Natural killer cell treated with Interleukin-12 subunit alpha and Interleukin-12 subunit beta and Interleukin-15 and Interleukin-18, amount 100 ng/mL, for 72 hours (primary cell): ENCODE measurements at places on chromosomes 2 and 18. TPM values are rescaled to one million over a fixed set of nuclear protein-coding genes. Genes with fewer than 3 reads are reported as not detected.

DNA sequence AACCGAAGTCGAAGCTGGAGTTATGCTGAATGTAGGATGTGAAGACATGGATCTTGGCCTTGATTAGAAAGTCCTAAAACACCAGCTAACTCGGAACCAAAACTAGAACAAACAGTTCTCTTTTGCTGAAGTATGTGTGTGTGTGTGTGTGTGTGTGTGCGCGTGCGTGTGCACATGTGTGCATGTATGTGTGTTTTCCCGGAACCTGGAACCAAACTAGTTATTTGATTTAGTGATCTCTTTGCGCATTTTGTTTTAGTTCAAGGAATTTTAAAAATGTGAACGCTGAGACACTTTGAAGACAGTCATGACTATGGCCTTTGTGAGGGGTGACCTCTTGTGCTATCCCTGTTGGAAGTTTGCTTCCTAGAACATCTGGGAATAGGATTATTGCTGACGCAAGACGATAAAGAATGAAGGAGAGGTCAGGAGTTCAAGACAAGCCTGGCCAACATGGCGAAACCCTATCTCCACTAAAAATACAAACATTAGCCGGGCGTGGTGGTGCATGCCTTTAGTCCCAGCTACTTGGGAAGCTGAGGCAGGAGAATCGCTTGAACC, 23.8 kb downstream of the FHL2 start:
- DNase-seq = no peak

GRCh38 chr18:69885841-69886531, 61.7 kb downstream of the CD226 start:
- DNase-seq = no peak

IL36A gene
- total RNA-seq = not detected

DNA sequence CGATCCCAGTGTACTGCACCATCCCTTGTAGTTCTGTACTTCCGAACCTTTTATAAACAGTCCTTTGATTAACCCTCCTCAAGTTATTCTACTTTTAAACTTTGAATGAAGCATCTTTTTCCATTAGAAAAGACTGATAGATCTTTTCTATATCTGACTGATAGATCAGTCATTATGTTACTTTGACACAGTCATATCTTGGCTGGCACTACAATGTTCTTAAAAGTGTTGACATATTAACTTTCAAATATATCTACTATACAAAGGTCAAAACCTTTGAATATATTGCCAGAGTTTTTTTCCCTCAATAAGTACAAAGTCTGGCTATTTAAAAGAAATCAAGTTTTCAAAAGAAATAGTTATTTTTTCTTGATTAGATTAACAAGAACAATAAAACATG, 35.4 kb upstream of the NABP1 start:
- no peak for DNase-seq

SCN1A gene
- not detected for total RNA-seq

TEX44 gene
- not detected for total RNA-seq

DNA sequence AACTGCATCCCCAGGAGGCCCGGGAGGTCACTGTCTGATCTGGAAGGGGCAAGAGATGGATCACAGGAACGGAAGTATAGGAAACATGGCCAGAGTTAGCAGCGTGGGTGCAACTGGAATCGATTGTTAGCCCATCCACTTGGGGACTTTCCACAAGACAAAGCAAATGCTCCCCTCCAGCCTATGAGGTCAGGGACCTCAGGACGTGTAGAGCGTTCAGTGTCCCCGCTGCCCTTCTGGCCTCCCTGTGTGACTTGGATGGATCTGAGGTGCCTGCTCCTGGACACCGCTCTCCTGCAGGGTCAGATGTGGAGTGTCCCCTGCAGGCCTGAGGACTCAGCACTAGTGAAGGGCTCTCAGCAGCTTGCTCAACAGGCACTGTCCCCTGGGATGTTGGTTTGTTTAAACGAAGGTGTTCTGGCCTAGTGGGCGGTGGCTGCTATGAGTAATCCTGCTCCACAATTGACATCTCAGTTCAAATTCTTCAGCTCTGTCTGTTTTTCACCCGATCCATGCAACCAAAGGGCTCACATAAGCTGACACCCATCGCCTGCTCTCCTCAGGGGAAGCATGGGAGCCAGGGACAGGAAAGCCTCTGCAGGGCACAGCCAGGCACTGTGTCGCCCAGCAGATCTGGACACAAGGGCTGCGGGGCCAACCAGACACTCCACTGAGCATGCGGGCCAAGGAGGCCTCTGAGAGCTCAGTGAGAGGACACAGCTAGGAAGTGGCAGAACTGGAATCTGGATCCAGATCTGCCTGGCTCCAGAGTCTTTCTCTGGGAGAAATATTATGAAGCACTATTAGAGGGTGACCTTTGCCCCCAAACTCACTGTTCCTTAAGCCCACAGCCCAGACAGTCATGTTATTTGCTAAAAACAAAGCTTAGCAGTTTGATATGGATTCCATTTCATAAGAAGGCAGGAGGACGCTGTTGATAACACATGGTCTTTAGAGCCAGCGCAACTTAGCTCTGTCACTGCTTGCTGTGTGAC, 78.5 kb downstream of the RHOB start:
- no peak for DNase-seq

GRCh38 chr2:46534589-46534988, 55.2 kb downstream of the TMEM247 start:
- DNase-seq = no peak

EGR4 gene
- total RNA-seq = not detected

MAP3K19 gene
- total RNA-seq = not detected

DNA sequence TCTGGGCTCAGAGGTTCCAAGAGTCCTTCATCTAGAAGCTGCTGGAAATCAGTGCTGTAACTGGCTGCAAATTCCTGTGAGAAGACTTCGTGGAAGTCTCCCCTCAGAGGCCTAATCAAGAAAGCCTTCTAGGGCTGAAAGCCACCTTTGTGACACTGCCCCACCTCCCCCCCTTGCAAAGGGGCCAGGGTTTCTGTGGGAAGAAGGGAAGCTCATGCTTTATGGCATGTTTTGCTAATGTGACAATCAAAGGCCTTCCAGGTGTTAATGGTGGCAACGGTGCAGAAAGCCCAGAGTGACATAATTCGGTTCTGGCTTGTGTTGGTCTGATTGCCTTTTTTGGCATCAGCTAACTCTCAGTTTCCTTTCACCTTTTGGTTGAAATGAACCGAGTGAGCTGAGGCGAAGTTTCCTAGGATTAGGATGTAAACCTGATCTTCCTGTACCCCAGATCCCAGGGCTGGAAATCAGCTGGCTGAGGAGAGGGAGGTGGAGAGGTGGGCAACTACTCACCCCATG, 126.9 kb upstream of the TRIB2 start:
- DNase-seq = no peak
